Activated T-helper 1 cell treated with anti-CD3 and anti-CD28 coated beads, Interleukin-2, amount 50 U/mL, for 16 hours (primary cell): ENCODE measurements at places on chromosomes 13 and 19.

DNA sequence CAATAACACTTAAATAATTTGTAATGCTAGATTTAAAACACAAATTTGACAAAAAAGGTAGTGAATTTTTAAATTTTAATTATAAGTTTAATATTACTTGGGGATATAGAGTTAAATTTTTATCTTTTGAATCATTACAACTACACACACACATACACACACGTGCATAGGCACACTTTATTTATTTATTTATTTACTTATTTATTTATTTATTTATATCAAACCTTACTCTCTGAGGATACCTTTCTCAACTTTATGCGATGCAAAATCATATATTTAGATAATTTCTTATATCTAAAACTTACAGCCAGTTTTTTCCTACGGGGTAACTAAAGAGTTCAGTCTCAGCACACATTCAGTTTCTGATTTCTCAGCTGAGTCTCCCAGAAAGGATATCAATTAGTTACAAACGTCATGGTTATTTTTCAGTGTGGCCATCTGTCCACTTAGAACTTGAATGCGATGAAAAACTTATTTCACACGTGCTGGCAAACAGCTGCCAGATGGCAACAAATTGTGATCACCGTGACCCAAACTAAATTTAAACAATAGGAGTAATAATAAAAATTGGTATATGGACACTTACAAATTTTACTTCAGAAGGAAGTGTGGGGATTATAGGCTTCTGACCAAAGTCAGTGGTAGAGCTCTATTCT is 683.1 kb upstream of the PRR20A start:
- DNase-seq, result no peak

GRCh38 chr13:78468621-78469020 is 134.7 kb downstream of the POU4F1 start:
- DNase-seq, result no peak

DNA sequence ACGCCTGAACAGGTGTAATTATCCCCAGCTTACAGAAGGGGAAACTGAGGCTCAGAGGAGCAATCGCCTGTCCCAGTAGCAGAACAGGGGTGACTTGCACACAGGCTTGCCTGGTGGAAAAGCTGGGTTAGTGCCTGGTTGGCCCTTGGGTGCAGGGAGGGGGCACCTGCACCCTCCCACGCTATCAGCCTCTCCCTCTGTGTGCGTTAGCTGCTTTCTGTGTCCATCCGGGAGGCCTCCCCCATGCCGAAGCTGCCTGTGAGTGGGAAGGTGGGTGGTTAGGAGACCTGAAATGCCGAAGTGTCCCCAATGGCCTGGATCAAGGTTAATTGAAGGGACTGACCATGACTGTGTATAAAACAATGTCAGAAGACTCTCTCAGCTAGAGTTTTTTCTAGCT is 295.0 kb downstream of the ZNF536 start:
- no peak for DNase-seq

GRCh38 chr19:31314849-31315629 is 34.2 kb downstream of the TSHZ3 start:
- DNase-seq, result no peak

GRCh38 chr13:114059946-114060860 is 72.2 kb downstream of the RASA3 start:
- DNase-seq, result no peak

DNA sequence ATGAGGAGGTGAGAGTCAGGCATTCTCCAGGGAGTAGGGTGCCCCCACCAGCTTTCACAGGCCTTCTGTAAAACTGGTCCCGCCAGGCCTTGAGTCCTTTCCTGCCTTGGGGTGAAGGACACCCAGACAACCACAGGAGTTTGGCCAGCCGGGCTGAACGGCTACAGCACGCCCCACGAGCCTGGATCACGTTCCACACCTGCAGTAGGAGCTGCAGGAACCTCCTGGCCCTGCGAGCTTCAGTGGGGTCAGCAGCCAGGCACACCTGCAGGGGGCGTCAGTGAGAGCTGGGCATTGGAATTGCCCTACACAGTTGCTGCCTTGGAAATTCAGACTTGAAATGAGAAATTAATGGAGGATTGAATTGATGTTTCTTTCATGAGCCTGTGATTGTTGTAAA is 45.7 kb downstream of the COL4A2 start:
- no peak for DNase-seq

GRCh38 chr13:51066091-51066831 is 44.8 kb downstream of the C13orf42 start:
- no peak for DNase-seq

GRCh38 chr19:13228561-13228960 is 78.3 kb downstream of the IER2 start:
- no peak for DNase-seq

DNA sequence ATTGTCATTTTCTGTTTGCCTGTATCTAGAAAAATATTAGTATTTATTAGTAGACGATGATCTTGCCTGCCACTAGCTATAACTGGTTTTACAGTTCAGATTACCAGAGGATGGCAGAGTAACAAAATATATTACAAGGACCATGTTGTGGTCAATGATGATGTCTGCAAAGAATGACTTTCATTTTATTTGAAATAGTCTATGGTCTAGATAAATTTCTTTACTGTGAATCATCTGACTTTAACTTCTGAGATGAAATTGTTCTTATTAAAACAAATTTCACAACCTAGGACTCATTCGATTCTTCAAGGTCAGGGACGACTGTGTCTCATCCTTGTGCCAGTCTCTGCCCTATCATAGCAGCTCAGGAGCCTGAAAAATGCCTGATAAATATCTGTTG is 637.8 kb upstream of the KLF12 start:
- no peak for DNase-seq

GRCh38 chr13:34570698-34571353 is 371.2 kb upstream of the NBEA start:
- DNase-seq, result no peak

DNA sequence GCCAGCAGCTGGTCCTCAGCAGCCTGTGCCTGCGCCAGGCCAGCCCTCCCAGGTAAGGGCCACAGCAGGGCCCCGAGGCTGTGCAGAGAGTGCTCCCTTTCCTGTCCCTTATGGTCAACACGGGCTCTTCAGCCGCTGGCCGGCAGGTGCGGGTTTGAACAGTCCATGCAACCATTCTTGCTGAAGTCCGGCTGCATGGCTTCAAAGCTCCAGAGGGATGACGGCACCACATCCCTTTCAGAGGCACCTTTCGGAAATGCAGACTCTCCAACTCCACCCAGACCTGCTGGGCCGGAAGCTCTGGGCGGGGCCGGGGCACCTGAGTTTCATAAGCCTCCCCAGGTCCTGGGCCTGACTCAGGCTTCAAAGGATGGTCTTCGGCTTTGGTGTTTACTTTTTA is 81.3 kb downstream of the SPACA7 start:
- DNase-seq, result no peak

GRCh38 chr13:110767476-110767875 is 54.0 kb downstream of the ING1 start:
- no peak for DNase-seq

DNA sequence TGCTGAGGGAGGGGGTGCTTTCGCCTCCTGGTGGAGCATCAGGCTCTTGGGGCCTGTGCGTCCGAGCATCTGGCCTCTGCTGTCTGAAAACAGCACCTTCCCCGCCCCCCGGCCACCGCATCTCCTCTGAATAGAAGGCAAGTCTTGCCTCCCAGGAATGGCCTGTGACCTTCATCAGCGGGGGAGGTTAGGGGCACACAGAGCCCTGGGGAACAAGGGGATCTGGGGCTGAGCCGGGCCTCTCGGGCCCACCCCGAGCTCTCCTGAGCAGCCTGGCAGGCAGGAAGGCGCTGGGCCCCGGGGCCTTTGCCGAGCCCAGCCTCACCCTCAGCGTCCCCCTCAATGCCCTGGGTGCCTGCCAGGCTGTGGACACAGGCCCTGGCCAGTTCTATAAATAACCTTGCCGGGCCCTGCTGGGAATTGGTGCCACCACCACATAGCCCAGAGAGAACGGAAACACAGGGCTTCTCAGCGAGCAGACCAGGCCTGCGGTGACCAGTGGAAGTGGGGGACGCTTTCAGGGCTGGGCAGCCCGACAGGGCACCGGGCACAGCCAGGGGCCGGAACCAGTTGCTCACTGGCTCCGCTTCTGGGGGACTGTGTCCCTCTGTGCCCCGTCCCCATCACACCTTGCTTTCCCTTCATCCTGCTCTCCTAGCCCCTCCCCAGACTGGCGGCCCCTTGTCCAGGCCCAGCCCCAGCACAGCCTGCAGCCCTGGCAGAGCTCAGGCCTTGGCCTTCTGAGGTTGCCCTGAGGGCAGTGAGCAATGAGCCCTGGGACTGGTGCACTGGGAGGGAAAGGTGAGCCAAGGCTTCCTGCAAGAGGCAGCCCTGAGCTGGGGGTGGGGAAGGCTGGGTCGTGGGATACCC is 9.5 kb downstream of the STK11 start:
- no peak for DNase-seq

- DNase-seq, result no peak
Measured at GRCh38 chr13:41608111-41608838, 150.9 kb downstream of the RGCC start.

GRCh38 chr13:44429311-44429710 is 55.7 kb downstream of the SERP2 start:
- DNase-seq, result no peak

GRCh38 chr13:62997038-62997599 is 1581.5 kb upstream of the PCDH20 start:
- DNase-seq, result no peak

DNA sequence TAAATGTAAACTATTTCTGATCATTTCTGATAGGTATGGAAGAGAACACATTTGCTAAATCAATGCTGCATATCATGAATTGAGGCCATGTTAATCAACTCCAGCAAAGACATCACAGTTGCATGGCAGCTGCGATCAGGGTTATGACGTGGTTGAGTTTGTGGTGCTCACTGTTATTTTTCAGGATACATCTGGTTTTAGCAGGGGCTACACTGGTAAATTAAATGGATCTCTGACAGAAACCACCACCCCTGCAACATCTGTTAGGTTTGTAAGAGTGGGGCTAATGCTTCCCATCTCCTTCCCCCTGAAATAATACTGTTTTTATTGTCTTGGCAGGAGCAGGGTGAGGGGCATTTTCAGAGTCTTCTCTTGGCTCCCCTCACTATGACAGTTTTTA is 444.4 kb upstream of the ZNF507 start:
- DNase-seq, result no peak

- no peak for DNase-seq
Measured at GRCh38 chr13:109879338-109879737, 93.0 kb upstream of the IRS2 start.

DNA sequence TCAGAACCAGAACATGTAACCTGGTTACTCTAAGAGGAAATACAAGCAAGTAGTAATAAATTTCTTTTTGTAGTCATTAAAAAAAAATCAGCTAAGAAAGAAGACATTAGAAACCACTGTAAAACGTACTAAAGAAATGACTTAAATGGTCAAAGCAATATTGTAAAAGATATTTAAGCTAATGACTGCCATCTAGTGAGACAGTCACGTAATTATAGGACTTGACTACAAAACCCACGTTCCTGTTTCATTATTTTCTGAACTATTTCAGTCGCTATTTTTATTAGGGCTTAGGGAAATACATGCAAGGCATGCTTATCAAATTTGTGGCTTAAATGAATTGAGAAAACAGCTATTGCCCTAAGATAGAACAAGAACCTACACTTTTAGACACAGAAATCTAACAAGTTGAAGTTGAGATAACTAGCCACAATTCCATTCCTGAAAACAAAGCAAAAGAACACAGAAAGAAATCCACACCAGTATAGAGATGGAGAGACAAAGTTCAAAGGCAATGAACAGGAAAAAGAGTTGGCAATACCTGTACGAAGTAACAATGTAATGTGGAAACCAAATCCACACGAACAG is 17.9 kb downstream of the ALG5 start:
- no peak for DNase-seq

- DNase-seq, result no peak
Measured at GRCh38 chr19:31154021-31154420, 195.2 kb downstream of the TSHZ3 start.

- no peak for DNase-seq
Measured at GRCh38 chr19:45090034-45090433, 2.9 kb upstream of the PPP1R37 start.

DNA sequence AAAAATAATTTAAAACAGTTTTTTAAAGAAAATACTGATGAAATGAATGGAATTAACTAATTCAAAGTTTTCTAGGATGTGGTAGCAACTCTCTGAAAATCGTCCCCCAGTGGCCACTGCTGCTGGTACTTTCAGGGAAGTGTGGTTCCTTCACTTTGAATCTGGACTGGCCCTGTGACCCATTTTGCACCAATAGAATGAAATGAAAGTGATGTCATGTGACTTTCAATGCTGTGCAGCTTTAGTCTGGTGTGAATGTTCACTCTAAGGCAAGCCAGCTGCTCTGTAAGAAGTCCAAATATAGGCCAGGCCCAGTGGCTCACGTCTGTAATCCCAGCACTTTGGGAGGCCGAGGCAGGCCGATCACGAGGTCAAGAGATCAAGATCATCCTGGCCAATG is 26.4 kb upstream of the HNRNPA1L2 start:
- DNase-seq, result no peak

DNA sequence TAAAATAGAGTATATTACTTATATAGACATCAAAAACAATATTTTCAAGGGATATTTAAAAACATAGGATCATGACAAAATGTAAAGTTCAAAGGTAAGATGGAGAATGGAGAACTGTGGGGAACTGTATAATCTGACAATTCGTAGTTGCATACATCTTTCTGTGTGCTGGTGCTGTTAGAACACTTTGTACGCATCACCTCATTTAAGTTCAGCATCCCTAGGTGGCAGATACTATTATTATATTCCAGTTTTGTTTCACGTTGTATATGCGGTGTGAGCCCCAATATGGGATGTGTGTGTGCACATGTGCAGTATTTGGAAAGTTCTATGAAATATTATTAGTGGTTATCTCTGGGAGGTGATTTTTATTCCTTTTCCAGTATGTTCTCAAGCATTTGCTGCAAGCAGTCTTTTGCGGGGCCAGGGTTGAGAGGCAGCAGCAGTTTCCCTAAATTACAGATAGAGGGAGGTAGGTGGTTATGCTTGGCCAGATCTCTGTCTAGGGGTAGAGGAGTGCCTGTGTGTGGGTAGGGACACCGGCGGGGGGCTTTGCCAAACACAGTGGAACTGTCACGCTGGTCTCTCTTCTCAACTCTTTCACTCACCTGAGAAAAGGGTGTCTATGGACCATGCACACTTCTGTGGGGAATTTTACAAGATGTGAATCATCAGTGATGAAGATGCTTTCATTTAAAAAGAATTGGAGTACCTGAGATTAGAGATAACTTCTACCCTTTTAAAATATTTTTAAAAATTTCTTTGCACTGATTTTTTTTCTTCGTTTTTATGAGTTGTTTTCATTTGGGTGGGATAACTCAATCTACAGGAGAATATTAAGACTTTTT is 55.6 kb upstream of the ALOX5AP start:
- no peak for DNase-seq

DNA sequence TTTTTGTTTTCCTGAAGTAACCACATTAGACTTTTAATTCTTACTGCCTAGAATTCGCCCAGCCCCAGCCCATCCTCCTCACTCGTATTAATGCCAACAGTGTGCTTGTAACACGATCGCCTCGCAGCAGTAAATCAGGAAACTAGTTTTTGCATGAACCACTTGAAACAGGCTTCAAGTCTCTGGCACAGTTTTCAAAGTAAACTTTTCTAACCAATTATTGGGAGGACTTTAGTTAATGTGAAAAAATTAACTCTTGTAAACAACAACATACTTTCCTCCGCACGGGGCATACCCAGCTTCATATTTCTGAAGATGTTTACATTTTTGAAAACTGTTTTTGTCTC is 39.2 kb downstream of the TNFRSF19 start:
- DNase-seq, result no peak
